Activated gamma-delta T cell (primary cell): ENCODE measurements at places on chromosomes 3 and 15.

DNA sequence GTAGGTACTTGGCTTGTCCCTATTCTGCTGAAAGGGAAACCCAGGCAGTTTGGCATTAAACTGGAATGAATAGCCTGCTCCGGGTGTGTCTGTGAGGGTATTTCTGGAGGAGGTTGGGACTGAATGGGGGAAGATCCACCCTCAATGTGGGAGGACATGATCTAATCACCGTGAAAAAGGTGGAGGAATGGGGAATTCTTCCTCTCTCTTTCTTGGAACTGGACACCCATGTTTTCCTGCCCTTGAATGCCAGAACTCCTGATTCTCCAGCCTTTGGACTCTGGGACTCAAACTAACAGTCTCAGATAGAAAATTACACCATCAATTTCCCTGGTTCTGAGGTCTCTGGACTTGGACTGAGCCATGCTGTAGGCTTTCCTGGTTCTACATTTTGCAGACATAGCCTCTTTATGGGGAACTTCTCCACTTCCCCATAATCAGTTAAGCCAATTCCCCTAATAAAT, 391.7 kb downstream of the EDEM1 start:
- DNase-seq, result no peak

DNA sequence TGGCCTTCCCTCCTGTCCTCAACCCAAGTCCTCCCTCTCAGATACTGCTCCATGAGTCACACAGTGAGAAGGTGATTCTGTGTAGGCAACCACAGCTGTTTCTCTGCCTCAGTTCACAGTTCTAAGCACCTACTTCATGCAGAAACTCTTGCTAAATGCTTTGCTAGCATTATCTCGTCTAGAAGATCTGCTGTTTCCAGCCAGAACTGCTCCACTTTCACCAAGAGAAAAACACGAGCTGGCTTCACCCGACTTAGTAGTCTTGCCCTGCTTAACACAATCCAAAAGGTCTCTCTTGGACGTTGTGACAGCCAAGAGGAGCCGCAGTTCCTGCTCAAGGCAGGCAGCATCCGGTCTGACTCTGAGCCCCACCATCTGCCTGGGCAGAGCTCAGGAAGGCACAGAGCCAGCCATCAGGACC, 272.1 kb downstream of the UACA start:
- DNase-seq, result no peak

DNA sequence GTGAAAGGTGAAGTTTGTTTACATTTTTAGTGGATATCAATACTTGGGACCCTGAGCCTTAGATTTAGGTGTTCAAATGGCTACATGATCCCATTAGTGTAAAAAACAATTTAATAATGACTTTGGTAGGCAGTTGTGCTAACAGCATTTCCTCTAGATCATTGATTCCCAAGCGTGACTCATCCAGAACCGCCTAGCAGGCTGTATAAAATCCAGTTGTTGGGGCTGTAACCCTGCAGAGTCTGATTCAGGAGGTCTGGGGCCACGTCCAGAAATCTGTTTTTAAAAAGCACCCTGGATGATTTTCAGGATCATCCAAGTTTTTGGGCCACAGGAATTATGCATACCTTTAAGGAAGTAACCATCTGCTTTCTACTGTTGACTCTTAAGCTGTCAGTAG, 156.4 kb downstream of the TP63 start:
- DNase-seq, result no peak

DNA sequence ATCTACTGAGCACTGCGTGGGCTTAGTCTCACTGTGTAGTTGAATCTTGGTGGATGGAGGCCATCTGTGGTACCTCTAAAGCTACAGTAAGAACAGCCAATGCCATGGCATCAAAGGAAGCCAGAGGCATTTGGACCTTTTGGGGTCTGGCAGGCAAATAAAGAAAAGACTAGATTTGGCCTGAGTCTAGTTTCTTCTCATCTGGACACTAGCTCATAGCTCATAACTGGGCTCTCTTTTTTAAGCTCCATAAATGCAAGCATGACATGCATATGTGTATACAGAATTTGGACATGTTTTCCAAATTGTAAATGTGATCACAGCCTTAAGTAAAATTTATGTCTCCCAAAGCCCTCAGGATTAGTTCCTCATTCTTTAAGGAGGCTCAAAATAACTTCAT, 107.5 kb downstream of the CNTN6 start:
- no peak for DNase-seq

- DNase-seq, result no peak
Observed at GRCh38 chr3:128489674-128489926, 3.4 kb downstream of the GATA2 start.

DNA sequence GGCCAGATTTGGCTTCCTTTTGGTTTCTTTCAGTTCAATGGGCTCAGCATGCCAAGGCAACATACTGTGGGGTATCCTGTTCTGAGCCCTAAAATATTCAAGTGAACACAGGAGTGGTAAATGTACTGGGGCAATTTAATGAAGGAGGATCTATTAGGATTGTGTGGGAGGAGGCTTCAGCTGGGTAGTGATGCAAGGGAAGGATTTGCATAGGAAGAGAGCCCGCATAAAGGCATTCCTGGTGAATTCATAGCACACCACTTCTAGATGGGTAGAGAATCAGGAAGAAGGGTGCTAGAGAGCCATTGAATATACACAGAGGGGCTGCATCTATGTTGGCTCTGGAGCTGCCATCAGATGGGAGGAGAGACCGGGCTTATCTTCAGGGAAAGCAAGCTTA, 20.6 kb upstream of the KNG1 start:
- DNase-seq, result no peak

GRCh38 chr15:86121568-86122225, 42.0 kb downstream of the AGBL1 start:
- no peak for DNase-seq

DNA sequence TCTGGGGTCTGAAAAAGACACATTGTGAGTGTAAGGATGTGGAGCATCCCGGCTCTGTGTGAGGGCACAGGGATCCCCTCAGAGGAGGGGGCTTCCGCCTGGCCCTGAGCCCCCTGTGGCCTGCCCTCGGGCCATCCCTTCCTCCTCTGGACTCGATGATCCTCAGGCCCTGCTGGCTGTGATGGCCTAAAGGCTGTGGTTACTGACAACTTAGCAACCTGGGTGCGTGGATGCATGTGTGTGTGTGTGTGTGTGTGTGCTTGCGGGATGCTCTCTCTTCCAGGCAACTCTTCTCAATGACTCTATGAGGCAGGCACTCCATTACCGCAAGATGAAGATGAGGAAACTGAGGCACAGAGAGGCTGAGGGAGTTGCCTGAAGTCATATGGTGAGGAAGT, 66.0 kb downstream of the ASB7 start:
- no peak for DNase-seq

- DNase-seq, result no peak
Observed at GRCh38 chr15:59741274-59741906, 52.3 kb upstream of the BNIP2 start.

DNA sequence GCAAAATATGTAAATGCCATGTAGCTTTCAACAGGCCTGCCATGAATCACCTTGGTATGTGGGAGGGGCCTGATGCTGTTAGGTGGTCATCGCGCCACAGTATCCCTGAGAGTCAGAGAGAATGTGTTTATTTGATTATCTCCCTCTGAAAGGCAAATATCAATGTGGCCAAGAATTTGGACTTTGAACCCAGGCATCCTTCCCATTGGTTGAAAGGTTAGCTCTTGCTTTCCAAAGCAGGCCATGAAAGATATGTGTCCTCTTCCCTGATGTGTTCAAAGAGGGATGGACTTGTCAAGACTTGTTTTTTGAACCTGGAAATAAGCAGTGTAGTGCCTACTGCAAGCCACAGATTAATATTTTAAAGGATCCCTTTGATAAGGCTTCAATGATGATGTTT, 36.7 kb downstream of the SRP14 start:
- DNase-seq, result no peak

DNA sequence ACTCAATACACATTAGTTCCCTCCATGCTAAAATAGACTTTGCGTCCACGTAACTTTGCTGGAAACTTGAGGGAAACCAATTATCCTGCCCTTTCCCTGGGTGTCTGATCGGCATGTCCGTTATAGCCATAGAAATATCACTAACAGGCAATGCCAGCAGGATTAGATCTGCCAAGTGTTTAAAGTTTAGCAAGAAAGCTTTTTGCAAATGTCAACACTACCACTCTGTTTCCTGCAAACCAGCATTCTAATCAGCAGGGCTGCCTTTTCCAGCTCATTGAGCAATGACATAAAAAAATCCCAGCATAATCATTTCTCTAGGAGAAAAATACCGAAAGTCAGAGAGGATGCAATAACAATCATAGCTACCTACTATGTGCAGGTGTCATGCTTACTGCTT, 60.9 kb downstream of the NOX5 start:
- DNase-seq, result no peak

GRCh38 chr3:150149651-150150051, 179.0 kb upstream of the PFN2 start:
- DNase-seq, result no peak

DNA sequence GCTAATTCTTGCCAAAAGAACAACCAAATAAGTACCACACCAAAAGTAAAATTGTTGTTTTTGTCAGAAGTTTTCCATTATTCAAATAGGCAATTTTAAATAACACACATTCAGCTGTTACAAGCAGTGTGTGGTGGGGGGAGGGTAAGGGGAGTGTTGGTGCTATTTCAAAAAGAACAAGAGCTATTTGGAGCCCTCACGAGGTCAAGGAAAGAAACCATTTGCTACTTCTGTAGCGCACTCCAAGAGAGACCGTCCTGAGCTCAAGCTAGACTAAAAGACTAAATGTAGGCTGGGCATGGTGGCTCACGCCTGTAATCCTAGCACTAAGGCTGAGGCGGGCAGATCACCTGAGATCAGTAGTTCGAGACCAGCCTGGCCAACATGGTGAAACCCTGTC, 21.2 kb upstream of the IGF2BP2 start:
- DNase-seq, result no peak

DNA sequence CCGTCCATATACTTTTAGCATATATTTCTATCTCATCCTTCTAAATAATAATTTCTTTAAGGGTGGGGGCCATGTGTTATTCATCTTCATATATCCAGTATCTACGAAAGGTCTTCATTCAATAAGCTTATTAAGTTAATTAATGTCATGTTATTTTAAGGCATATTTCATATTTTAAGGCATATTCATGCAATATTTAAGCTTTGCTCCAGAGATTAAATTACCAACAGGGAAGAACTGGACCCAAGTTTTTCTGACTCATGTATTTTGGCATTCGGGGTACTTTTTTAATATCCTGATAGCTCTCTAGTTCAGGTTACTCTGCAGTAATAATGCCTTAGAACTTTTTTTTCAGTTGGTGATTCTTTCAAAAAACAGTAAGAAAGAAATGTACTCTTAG, 27.4 kb downstream of the PHC3 start:
- no peak for DNase-seq

GRCh38 chr15:76987896-76988860, 6.7 kb upstream of the PSTPIP1 start:
- DNase-seq, result no peak

DNA sequence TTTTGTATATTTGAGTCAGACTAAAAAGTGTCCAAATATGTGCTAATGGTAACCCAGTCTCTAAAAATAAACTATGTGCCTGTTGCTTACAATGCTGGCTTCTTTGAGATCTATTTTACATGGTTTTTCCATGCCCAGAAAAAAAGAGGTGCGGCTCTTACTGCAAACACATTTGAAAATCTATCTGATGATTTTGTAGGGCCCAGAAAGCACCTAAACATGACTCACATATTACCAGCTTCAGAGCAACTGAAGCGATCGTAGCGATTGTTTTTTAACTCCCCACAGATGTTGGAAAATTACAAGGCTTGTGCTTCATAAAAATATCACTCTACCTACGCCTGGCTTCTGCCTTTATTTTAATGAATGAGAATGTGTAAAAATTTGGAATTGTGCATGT, 53.5 kb downstream of the SUCNR1 start:
- no peak for DNase-seq

DNA sequence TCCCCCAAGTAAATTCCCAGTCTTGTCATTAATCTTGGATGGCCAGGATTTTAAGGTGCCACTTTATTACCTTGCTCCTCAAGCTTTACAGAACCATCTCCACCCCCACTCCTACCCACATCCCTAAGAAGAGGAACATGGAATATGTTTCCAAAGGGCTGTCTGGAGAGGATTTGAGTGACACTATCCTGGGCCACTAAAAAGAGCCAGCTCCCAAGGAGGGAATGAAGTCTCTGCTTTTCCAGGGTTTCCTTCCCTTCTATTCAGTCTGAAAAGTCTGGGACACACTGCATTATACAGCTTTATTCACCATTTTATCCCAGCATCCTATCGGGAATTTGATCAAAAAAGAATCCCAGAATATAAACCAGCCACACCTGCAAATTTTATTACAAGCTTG, 35.6 kb upstream of the MECOM start:
- no peak for DNase-seq

DNA sequence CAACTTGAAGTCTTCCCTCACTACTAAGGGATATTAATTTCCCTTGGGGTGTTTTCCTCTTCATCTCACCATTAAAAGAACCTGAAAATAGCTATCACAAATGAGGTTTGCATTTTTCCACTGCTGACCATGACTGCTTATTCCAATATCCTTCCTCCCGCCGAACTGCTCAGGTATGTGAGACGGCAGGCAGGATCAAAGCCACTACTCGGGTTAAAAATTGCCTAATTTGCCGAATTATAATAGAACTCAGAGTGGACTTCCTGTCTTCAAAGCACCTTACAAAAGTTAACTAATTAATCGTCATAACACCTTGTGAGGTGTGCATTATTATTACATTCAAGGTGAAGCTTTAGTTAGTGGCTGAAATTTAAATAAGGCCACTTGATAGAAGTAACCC, 655.2 kb upstream of the ADAMTS9 start:
- DNase-seq, result no peak

- DNase-seq, result no peak
Observed at GRCh38 chr15:89167267-89168176, 53.9 kb downstream of the RLBP1 start.

DNA sequence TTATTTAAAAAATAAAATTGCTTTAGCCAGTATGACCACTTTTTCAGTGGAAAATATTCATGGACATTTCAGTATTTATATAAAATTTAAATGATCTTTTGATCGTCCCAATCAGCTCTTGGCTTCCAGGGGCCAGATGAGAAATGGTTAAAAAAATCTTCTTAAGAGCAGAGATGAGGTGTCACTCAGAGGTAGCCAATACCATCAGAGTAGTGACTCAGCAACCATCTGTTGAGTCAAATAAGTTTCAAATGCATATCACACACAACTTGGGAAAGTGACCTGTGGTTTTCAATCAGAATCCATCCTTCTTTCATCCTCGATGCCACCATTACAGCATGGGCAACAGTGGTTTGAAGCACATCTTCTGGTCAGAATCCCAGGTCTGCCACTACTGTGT, 958.8 kb upstream of the NR2F2 start:
- no peak for DNase-seq

GRCh38 chr3:149933858-149934257, 36.8 kb downstream of the PFN2 start:
- DNase-seq, result no peak

DNA sequence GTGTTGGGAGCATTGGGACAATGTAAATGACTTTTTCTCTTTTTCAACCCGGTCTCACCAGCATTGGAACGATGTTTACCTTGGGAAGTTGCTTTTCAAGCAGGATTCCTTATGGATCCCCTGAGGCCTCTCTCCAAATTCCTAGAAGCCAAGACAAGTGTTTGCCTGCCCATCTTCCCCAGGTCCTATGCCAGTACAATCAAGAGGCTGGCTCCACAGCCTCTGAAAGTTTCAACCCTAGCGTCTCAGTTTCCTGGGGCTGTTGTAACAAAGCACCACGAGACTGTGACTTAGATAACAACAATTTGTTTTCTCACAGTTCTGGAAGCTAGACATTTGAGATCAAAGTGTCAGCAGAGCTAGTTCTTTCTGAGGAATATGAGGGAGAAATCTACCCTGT, 347.2 kb upstream of the UMPS start:
- no peak for DNase-seq
